ENCODE measurements at places on chromosomes 5 and 9. TPM values are rescaled to one million over a fixed set of nuclear protein-coding genes. Genes with fewer than 3 reads are reported as not detected.

PCDHGC3 gene
- total RNA-seq = 50.2 TPM

C9orf50 gene
- total RNA-seq = not detected

DMRTA1 gene
- 0.15 TPM for total RNA-seq

DRD1 gene
- total RNA-seq = 0.34 TPM

FOXD4 gene
- under 0.01 TPM for total RNA-seq

MPDZ gene
- total RNA-seq = 87.6 TPM

UNC5A gene
- not detected for total RNA-seq

NRARP gene
- not detected for total RNA-seq

PCDHA9 gene
- not detected for total RNA-seq

C8G gene
- total RNA-seq = not detected

SLC24A2 gene
- under 0.01 TPM for total RNA-seq

CYFIP2 gene
- 8.4 TPM for total RNA-seq

LMX1B gene
- not detected for total RNA-seq

PTPRD gene
- total RNA-seq = not detected

ZNF454 gene
- not detected for total RNA-seq

BAAT gene
- total RNA-seq = under 0.01 TPM

BNC2 gene
- 67.4 TPM for total RNA-seq

SMU1 gene
- total RNA-seq = 35.6 TPM

PLEKHG4B gene
- total RNA-seq = 0.31 TPM

LCN15 gene
- under 0.01 TPM for total RNA-seq

NEUROG1 gene
- total RNA-seq = not detected

SPATA31E1 gene
- total RNA-seq = under 0.01 TPM

GABRA1 gene
- total RNA-seq = not detected

STK32A gene
- 44.0 TPM for total RNA-seq

SAXO1 gene
- not detected for total RNA-seq

PCDHA11 gene
- total RNA-seq = not detected

GMCL2 gene
- not detected for total RNA-seq

PTBP3 gene
- 28.9 TPM for total RNA-seq

TUSC1 gene
- 13.7 TPM for total RNA-seq

CD180 gene
- total RNA-seq = not detected

KIF20A gene
- total RNA-seq = 19.3 TPM

PFN3 gene
- not detected for total RNA-seq

RAB3C gene
- total RNA-seq = under 0.01 TPM

PIP5KL1 gene
- total RNA-seq = 0.34 TPM

CTXN3 gene
- total RNA-seq = not detected

SLC6A3 gene
- total RNA-seq = not detected

PCDHGB1 gene
- total RNA-seq = 2.5 TPM

CACFD1 gene
- total RNA-seq = 4.1 TPM

C5orf63 gene
- 6.5 TPM for total RNA-seq

SV2C gene
- under 0.01 TPM for total RNA-seq

HCN1 gene
- not detected for total RNA-seq

FOXD4L4 gene
- total RNA-seq = under 0.01 TPM

PCDHGA8 gene
- 2.5 TPM for total RNA-seq

C5orf15 gene
- 90.5 TPM for total RNA-seq

NPM1 gene
- 1,621 TPM for total RNA-seq

C9orf153 gene
- under 0.01 TPM for total RNA-seq
